ENCODE measurements at places on chromosomes 4 and X.

DNA sequence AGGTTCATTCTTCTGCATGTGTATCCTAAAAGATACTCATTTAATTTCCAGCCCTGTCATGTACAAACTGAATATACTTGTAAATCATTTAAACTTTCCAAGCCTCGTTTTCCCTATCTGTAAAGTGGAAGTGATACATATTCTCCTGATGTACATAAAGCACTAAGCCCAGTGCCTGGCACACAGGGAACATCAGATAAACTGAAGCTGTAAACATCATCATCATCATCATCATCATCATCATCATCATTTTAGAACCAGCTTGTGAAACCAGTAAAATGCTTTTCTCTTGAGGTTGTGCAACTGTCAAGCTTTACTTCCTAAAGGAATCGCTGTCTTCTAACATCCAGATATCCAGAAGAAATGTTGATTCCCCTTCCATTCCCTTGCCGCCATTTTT is 83.3 kb upstream of the ANXA3 start:
- no peak for DNase-seq

DNA sequence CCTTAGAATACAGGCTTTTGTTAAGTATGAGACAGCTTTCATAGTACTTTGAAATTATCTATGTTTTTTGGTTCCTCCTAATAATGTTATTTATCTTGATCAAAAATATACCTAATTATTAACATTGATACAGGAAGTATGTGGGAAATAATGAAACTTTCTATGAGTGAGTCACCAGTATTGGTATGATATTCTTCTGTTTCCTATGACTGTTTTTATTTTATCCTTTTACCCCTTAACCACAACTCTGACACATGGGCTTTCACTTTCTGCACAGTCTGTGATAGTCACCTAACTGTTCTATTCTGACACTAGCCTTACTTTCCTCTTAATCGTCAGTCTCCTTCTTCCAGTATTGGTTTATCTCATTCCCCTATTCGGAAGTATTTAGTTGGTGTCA is 4.7 kb downstream of the THAP9 start:
- DNase-seq: no peak

GRCh38 chrX:46710927-46711623 is 47.8 kb downstream of the SLC9A7 start:
- no peak for DNase-seq

GRCh38 chr4:80154545-80154933 is 42.8 kb upstream of the PRDM8 start:
- DNase-seq: no peak

DNA sequence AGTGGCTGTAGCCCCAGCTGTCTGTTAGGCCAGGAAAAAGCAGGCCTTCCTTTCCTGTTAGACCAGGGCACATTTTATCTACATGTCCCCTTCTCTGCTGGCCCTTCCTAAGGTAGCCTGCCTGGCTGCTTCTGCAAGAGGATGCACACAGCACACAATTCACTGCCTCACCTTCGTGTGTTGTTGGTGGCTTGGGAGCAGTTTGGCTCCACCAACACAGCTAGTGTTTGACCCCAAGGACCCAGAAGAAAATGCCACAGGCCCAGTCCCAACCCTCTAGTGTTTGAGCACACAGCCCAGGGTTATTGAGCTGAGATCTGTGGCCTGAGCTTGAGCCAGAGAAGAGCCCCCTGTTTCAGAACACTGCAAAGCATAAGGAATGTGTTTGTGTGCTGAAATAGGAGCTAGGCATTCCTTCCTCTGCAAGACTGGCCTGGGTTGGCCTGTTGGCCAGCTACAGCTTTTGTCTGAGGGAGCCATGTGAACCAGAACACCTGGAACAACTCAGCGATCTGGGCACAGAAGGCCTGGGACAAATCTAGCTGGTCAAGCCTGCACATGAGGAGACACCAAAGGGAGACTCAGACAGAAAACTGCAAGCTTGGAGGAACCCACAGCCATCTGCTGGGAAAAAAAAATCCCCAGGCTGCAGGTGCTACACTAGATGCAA is 26.4 kb downstream of the MAGEE1 start:
- DNase-seq: no peak

Data from DND-41 (cell line).